A549 treated with GW870086 at 1 μM for 4 hours (cell line): ENCODE measurements at places on chromosomes 6 and 20. TPM values are rescaled to one million over a fixed set of nuclear protein-coding genes. Genes with fewer than 3 reads are reported as not detected.

The ARFGEF3 gene
- 0.35 to 0.70 TPM (median 0.54 TPM) in 5 replicates for total RNA-seq

The BMP5 gene
- not detected in 5 replicates for total RNA-seq

The BFSP1 gene
- total RNA-seq, result 3.5 to 4.5 TPM (median 4.0 TPM) in 5 replicates

The SLC22A16 gene
- total RNA-seq, result not detected in 5 replicates

The MRPS18A gene
- total RNA-seq, result 46.0 to 53.8 TPM (median 49.9 TPM) in 5 replicates

The TMC2 gene
- not detected in 5 replicates for total RNA-seq

The HLA-DQA1 gene
- not detected in 5 replicates for total RNA-seq

The HLA-G gene
- total RNA-seq, result not detected in 5 replicates

The HLA-DRB5 gene
- total RNA-seq, result not detected in 5 replicates

The C6orf52 gene
- 1.7 to 2.1 TPM (median 2.1 TPM) in 5 replicates for total RNA-seq

The FKBP1C gene
- 1.8 to 2.5 TPM (median 2.0 TPM) in 5 replicates for total RNA-seq

The OR2H2 gene
- total RNA-seq, result not detected in 5 replicates

The FILIP1 gene
- 0.30 to 0.40 TPM (median 0.32 TPM) in 5 replicates for total RNA-seq

The CTSZ gene
- 150 to 188 TPM (median 178 TPM) in 5 replicates for total RNA-seq

The SYCP2 gene
- 0.27 to 0.53 TPM (median 0.33 TPM) in 5 replicates for total RNA-seq

The TUBE1 gene
- total RNA-seq, result 6.2 to 7.1 TPM (median 6.5 TPM) in 5 replicates

The EPPIN gene
- total RNA-seq, result not detected in 5 replicates

The BMP7 gene
- total RNA-seq, result 0.33 to 0.55 TPM (median 0.38 TPM) in 5 replicates

The KIF25 gene
- total RNA-seq, result 0.05 to 0.22 TPM in 2 of 5 replicates, not detected in the others

The SLC35F1 gene
- 0.03 to 0.06 TPM in 2 of 5 replicates, not detected in the others for total RNA-seq

The FAXC gene
- total RNA-seq, result 6.1 to 7.4 TPM (median 6.8 TPM) in 5 replicates

The SERPINB1 gene
- 47.3 to 54.0 TPM (median 49.8 TPM) in 5 replicates for total RNA-seq

The SOBP gene
- 0.69 to 1.3 TPM (median 0.84 TPM) in 5 replicates for total RNA-seq

The FABP7 gene
- total RNA-seq, result not detected in 5 replicates

The SLC35D3 gene
- 0.05 to 0.09 TPM in 2 of 5 replicates, not detected in the others for total RNA-seq

The NR2E1 gene
- 0.06 TPM in 1 of 5 replicates, not detected in the others for total RNA-seq

The NOTCH4 gene
- total RNA-seq, result 0.38 to 0.79 TPM (median 0.71 TPM) in 5 replicates

The CEP162 gene
- 1.6 to 2.2 TPM (median 1.8 TPM) in 5 replicates for total RNA-seq

The SULF2 gene
- total RNA-seq, result 20.4 to 26.3 TPM (median 22.8 TPM) in 5 replicates

The FHL5 gene
- not detected in 5 replicates for total RNA-seq

The RIMS1 gene
- 0.02 TPM in 1 of 5 replicates, not detected in the others for total RNA-seq

The C6orf58 gene
- total RNA-seq, result 0.24 to 0.25 TPM in 2 of 5 replicates, not detected in the others
